ENCODE measurements at places on chromosomes 2 and 18.

DNA sequence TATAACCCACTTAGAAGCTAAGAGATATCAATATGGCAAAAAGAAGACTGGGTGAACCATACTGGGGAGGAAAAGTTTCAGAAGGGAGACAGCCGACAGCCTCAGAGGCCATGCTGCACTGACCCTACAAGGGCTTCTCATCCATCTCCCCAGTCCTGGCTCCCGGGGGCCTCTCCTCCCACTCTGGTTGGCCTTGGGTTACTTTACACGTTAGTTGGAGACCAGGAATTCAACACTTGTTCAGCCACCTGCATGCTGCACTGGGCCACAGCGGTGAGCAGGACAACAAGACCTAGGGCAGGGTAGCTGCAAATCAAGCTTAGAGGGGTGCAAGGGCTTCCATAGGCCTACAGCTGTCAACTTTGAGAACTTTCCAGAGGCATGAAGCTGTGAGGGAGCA lies 28.6 kb upstream of the IL1R2 start:
- no peak for DNase-seq

DNA sequence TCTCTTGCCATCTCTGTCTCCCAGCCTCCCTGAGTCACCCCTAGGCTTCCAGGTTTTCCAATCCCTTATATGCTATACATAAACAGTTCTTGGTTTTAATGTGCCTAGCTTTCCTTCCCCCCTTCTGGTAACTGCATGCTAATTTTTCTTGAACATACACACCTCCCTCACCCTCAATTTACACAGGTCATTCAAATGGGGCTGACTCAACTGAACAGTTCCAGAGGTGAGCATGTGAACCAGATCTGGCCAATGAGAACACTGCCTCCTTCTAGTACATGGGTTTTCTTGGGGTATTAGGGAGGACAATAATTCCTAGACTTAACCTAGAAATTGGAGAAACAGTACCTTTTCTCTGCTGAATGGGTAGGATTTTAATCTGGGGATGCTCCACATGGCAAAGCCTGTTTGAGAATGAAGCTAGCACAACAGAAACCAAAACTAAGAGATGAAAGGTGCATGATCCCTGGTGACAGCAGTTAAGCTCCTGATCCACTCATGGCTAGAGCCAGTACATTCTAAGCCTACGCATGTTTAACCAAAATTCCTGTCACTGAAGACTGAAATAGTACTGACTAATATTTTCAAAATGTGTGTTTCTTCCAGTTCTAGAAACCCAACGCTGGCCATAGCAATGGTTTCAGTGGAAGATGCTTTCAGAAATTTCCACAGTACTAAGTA lies 11.8 kb downstream of the SLC25A12 start:
- DNase-seq = no peak

- DNase-seq = peak; percentile 88
Measured at GRCh38 chr2:157107877-157108276, 149.6 kb upstream of the GALNT5 start.

GRCh38 chr18:33116376-33116775 lies 324.1 kb downstream of the CCDC178 start:
- DNase-seq = peak; percentile 71

DNA sequence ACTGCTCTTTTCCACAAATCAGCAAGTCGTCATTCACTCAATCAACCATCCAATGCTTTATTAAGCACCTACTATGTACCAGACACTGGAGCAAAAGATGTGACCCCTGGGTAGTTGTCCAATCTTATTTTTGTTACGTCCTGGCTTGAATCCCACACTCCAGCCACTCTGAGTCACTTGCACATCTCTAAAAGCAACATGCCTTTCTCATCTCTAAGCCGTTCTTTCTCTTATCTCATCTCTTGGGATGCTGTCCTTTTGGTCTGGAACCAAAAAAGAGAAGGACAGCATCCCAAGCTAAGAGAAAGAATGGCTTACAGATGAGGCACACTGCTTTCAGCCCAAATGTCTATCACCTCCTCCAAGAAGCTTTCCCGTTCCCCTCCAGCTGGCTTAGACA lies 58.8 kb downstream of the RNF152 start:
- DNase-seq = no peak

DNA sequence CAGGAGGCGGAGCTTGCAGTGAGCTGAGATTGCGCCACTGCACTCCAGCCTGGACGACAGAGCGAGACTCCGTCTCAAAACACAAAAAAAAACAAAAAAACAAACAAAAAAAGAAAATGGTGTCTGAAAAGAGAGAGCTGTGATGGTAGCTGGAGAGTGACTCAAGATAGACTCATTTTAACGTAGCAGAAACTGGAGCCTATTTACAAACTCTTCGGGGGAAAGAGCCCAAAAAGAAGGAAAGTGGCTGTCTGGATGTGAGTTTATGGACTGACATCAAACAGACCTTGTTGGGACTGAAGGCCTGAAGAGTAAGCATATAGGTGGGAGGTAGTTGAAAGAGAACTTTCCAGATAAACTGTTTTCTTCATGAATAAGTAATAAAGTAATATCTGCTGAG lies 51.8 kb downstream of the LIMS1 start:
- no peak for DNase-seq

- DNase-seq = no peak
Measured at GRCh38 chr18:68721681-68722583, 7.0 kb upstream of the TMX3 start.

- DNase-seq = no peak
Measured at GRCh38 chr18:58005885-58006523, 38.0 kb upstream of the NEDD4L start.
